ENCODE measurements at places on chromosomes 7 and 10.

GRCh38 chr10:11893749-11894278 is 70.7 kb downstream of the PROSER2 start:
- DNase-seq: no peak

GRCh38 chr7:78535655-78536054 is 737.1 kb downstream of the PHTF2 start:
- no peak for DNase-seq

- DNase-seq: no peak
Observed at GRCh38 chr7:70586822-70587221, 545.1 kb upstream of the GALNT17 start.

GRCh38 chr10:31120961-31121685 is 89.5 kb upstream of the ZNF438 start:
- DNase-seq: no peak

- peak; percentile 20 for DNase-seq
Observed at GRCh38 chr10:71188201-71188600, 24.2 kb upstream of the UNC5B start.

GRCh38 chr7:69967689-69968450 is 369.6 kb downstream of the AUTS2 start:
- DNase-seq: no peak

- DNase-seq: no peak
Observed at GRCh38 chr10:88886557-88886956, 6.5 kb downstream of the STAMBPL1 start.

GRCh38 chr10:22133749-22134624 is 83.8 kb downstream of the EBLN1 start:
- no peak for DNase-seq

DNA sequence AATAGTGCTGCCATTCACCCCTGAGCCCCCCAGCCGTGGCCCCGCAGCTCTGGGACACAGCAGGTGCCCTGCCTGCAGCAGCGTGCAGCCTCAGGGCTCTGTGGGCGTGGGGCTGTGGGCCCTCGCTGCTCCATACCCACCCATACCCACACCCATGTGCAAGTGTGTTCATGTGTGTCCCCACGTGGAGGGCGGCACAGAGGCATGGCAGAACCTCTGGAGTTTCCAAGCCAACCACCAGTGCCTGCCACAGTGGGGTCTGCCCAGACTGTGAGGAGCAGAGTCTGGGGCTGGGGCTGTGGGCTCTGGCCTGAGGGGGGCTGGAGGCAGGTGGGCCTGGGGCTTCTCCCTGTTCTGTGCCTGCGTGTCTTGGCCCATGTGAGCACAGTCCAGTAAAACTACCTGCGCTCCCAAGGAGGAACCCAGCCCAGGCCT is 2.4 kb downstream of the PRAP1 start:
- DNase-seq: no peak

- no peak for DNase-seq
Observed at GRCh38 chr10:22222236-22223190, 4.7 kb upstream of the EBLN1 start.

- no peak for DNase-seq
Observed at GRCh38 chr10:74624501-74624900, 201.9 kb upstream of the KAT6B start.

DNA sequence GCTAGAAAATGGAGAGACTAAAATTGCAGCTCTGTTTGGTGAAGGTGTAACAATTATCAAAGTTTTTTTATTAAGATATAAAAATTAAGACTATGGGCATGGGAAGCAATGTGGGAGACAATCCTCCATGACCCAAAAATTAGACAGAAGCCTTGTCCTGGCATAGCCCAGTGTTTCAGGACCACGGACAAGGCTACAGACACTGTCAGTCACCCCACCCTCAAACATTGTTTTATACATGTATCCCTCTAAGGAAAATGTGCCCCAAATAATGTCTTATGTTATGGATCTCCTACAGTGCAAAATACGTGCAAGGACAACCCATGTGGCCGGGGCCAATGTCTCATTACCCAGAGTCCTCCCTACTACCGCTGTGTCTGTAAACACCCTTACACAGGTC is 24.0 kb downstream of the HABP2 start:
- DNase-seq: no peak

GRCh38 chr7:22622116-22622785 is 104.7 kb upstream of the IL6 start:
- no peak for DNase-seq

DNA sequence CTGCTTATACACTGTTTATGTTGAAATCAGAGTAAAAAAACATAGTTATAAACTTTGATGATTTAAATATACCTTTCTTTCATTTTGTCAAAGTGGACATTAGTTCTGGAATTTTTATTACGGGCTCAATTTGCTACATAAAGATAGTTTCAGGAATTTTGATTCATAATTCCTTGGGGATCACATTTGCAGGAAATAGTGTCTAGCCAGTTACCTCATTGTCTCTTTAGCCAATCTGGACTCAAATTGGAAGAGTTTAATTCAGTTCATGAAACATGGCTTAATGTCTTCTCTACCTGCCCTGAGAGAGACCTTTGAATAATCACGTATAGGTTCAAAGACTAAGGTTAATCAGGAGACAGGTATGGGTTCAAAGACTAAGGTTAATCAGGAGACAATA is 262.6 kb downstream of the HGF start:
- DNase-seq: no peak

DNA sequence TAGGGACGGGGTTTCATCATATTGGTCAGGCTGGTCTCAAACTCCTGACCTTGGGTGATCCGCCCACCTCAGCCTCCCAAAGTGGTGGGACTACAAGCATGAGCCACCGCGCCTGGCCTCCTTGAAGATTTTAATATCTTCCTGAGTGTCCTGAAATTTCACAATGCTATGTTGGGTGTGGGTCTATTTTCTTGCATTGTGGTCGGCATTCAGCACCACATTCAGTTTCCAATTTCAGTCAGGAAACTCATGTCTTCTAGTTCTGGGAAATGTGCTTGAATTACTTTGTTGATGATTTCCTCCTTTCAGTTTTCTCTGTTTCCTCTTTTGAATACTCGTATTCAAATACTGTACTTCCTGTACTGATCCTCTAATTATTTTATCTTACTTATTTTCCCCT is 49.3 kb upstream of the IL6 start:
- DNase-seq: no peak

GRCh38 chr10:80066809-80067208 is 11.7 kb upstream of the TMEM254 start:
- DNase-seq: no peak

- no peak for DNase-seq
Observed at GRCh38 chr7:16670021-16670420, 24.0 kb downstream of the BZW2 start.

GRCh38 chr7:130926001-130926691 is 192.1 kb upstream of the KLF14 start:
- no peak for DNase-seq

GRCh38 chr10:111648046-111648445 is 535.5 kb downstream of the GPAM start:
- DNase-seq: no peak

DNA sequence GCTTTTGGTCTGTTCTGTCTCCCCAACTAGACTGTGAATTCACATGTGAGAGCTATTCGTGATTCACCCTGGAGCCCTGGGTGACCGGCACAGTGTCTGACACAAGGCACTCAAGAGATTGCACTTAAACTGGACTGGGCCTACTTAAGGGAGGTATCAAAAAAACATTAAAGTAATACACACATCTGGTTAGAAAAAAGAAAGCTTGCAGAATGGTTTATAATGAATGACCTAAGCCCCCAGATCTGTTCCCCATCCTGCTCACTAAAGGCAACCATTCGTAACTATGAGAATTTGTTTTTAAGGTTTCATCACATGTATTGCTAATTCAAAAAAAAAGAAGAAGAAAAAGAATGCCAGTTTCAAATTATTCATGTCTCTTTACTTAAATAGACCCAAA is 74.5 kb downstream of the DGKI start:
- DNase-seq: no peak

- DNase-seq: no peak
Observed at GRCh38 chr7:7614018-7614741, 26.4 kb upstream of the UMAD1 start.

DNA sequence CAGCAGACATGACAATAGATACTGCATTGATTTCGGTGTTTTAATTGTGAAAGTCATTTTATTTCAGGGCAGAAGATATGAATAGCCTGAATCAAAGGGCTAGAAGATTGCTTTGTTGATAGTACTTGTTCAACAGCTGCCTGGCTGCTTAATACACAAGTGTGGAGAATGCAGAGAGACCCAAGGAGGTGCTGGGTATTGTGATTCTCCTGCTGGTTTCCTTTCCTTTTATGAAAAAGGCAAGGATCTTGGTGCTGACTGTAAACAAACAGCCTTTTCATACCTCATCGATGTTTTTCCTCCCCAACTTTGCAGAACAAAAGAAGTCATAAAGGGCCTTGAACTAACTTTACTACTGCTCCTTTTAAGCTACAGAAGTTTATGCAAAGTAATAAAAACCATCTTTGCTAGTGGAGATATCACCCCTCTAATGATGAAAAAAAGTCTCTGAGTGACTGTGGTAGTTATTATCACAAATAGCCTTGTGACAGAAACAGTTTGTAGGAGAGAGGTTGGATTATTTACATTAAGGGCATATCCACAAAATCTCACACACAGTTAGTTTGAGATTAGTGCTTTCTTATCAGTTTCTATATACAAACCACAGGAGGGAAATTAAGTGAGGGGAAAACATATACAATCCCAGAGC is 800.0 kb downstream of the LRMDA start:
- DNase-seq: no peak

DNA sequence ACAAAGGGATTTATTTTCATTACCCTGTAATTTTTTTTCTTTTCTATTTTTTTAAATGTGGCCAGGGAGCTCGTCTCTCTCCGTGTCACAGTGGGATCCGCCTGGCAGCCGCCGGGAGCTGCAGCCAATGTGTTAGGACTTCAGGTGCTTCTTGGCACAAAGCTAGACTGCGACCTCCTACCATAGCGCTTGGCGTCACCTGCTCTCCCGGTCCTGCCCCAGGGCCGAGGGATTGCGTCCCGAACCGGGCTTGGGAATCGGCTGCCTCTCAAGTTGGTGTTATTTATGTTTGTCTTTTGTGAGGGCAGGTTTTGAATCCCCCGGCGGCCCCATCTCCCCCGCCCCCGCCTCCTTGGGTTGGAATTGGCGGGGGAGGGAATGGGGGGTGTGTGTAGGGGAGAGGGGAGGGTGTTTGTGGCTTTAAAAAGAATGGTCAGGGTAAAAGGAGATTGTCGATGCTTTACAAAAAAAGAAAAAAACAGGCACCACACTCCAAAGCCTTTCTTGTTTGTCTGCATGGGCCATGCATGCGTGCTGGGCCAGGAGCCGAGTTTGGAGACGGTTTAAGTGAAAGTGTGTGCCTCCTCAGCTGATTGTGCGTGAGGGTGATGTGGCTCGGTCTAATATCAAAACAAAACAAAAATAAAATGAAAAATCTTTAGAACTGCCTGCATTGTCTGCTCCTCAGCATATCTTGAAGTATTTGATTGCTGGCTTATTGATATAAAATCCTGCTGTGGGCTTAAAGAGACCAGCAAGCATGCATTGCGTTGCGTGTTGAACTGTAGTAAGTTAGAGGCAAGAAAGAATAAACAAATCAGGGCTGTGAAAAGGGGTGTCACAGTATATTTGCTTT is 1.2 kb downstream of the PPP1R9A start:
- peak; percentile 47 for DNase-seq

GRCh38 chr10:44046605-44047004 is 338.3 kb downstream of the CXCL12 start:
- DNase-seq: no peak

DNA sequence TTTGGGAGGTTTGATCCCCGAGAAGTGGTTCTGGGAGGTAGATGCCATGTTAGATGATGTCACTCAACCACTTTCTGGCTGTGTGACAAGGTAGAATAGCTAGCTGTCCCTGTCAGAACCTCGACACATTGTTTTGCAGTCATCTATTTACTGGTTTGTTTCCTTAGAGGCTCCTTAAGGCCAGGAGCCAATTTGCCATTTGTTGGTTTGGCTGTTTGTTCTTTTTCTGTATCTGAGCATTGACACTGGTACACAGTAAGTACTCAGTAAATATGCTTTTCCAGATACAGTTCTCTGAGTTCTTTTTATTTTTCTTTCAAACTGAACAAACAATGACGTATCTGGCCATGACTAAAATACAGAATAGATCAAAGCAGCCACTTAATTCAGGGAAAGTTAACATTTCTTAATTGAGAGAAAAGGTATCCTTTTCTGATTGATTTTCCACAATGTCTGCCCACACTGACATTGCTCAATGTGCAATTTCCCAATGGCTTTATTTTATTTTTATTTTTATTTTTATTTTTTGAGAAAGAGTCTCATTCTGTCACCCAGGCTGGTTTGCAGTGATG is 121.6 kb downstream of the SPAG6 start:
- no peak for DNase-seq

DNA sequence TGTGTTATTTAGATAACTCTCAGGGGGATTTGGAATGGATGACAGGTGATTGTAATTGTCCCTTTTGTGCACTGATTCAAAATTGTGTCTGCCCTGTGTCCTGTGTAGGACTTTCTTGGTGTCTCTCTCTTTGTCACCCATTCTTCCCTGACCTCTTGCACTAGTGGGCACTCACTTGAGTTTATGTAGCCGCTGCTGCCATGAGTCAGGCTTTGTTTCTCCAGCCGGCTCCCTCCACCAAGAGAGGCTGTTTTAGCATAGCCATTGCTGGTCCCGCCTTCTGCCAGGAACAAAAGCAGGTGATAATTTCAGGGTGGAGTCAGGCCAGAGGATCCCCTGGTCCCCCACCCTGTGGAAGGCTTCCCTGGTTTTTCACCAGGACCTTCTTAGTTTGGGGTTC is 8.4 kb downstream of the COL17A1 start:
- DNase-seq: no peak

Data from hypothalamus (tissue), 51 donors.